Activated CD4-positive, alpha-beta T cell treated with anti-CD3 and anti-CD28 coated beads, Interleukin-2, amount 10 ng/mL, durations not matched to agents 7 days and 5 days (primary cell): ENCODE measurements at places on chromosomes 16 and 17.
A peak's percentile ranks its signal among the peaks of the same experiment; 100 is the strongest.

- no peaks in the 10 kb centered on the region for H3K36me3 ChIP-seq
- H3K4me3 ChIP-seq = no peak overlapping the region
- peaks cover 43% of the 10 kb centered on the region for H3K27me3 ChIP-seq
- no peak for DNase-seq
- H3K4me1 ChIP-seq = peaks cover 21% of the 10 kb centered on the region
These were observed 66.2 kb downstream of the TNFRSF13B start for GRCh38 chr17:16905593-16906191.

GRCh38 chr16:68444056-68444657 lies 4.2 kb downstream of the SMPD3 start:
- peak; percentile 28 for DNase-seq
- H3K36me3 ChIP-seq = no peaks in the 10 kb centered on the region
- peaks cover 60% of the 10 kb centered on the region for H3K27me3 ChIP-seq
- H3K27ac ChIP-seq = no peak overlapping the region
- peaks cover 13% of the 10 kb centered on the region for H3K4me1 ChIP-seq

DNA sequence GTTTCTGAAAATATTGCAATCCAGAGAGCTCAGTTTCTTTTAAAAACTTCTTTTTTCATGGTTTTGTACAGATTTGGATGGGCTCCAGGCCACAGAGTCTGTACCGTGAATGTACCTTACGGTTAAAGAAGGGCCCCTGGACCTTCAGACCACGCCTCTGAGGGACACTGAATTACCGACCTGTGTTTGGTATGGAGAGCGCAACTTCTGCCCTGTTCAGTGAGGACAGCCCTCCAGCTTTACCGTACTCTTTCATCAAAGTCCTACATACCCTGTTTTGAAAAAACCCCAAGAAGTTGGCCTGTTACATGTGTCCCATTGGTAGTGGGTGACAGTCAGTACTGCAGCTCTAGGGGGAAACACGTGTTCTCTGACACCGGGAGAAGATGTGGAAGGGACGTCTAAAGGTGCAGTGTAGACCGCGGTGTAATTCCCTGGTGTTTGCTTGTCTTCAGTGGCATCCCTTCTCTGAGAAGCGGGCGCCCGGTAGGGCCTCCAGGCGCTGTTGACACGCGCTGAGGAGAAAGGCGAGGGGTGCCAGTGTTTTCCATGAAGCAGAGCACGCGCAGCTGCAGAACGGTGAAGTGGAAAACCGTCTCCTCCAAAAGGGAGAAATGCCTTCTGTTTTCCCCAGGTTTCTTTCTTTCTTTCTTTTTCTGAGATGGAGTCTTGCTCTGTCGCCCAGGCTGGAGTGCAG lies 6.2 kb downstream of the PGS1 start:
- peaks cover 41% of the 10 kb centered on the region for H3K36me3 ChIP-seq
- peak overlapping the region; percentile 65 for H3K4me3 ChIP-seq
- peaks cover 90% of the 10 kb centered on the region for H3K4me1 ChIP-seq
- H3K27me3 ChIP-seq = no peaks in the 10 kb centered on the region
- no peak for DNase-seq
- H3K27ac ChIP-seq = peak overlapping the region; percentile 93

DNA sequence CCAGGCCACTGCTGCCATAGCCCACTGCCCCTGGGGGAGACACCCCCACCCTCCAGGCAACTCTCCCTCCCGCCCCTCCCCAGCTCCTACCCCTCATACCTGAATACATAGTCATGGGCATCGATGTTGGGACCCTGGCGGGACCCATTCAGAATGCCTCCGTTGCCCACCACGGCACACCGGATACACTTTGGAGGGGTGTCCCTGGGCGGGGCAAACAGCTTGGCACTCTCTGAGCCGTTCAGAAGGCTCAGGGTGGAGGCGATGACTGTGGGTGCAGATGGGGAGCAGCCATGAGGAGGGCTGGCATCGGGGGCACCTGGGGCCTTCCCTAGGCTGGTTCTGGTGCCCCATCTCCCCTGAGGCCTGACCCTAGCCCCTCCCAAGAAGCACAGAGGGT lies 12.6 kb downstream of the ST6GALNAC2 start:
- no peaks in the 10 kb centered on the region for H3K27me3 ChIP-seq
- H3K36me3 ChIP-seq = no peaks in the 10 kb centered on the region
- DNase-seq = no peak
- H3K4me1 ChIP-seq = peaks cover 4% of the 10 kb centered on the region

GRCh38 chr17:74814453-74814852 lies 38.3 kb upstream of the NAT9 start:
- H3K36me3 ChIP-seq = peaks cover under 1% of the 10 kb centered on the region
- H3K27me3 ChIP-seq = no peaks in the 10 kb centered on the region
- no peak overlapping the region for H3K4me3 ChIP-seq
- DNase-seq = no peak
- no peak overlapping the region for H3K27ac ChIP-seq
